ENCODE measurements at places on chromosomes 2 and 18.

DNA sequence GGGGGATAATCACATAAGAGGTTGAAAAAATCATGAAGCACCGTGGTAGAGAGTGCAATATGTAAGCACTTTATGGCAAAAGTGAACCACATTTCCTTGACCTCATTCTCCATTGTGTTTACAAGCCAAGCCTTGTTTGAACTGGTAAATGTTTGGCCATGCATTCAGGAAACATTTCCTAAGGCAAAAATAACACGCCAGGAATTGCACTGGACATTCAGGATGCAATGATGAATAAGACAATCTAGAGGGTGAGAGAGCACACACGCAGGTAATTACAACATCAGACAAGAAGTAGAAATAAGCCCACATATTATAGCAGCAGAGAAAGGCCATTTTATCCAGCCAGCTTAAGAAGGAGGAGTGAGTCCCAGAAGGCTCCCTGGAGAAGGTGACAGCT is 218.0 kb upstream of the OSR1 start:
- DNase-seq, result no peak

DNA sequence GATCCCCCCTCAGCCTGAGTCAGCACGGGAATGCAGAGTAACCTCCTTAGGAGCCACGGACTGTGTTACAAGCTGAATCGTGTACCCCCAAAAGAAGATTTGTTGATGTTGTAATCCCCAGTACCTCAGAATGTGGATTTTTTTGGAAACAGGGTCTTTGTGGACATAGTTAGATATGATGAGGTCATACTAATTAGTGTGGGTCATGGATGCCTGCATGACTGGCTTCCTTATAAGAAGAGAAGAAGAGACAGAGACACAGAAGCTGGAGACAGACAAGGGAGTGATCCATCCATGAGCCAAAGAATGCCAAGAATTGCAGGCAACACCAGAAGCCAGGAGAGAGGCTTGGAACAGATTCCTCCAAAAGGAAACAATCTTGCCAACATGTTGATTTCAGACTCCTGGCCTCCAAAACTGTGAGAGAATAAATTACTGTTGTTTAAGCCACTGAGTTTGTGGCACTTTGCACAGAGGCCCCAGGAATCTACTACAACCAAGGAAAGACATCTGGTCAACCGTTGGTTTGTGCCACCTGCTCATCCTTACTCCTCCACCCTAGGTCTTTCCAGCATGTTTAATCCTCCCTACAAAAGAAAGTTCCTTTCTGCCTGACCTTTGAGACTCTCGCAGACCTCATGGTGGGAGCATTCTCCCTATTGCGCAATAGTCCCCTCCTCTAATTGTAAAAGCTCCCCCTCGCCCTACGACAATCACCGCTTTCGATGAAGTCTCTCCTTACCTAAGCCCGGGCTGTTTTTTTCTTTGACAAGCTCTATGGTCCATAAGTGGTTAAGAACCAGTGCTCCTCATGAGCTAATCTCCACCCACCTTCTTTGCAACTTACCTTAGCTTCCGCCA is 91.6 kb downstream of the DNER start:
- DNase-seq, result no peak

DNA sequence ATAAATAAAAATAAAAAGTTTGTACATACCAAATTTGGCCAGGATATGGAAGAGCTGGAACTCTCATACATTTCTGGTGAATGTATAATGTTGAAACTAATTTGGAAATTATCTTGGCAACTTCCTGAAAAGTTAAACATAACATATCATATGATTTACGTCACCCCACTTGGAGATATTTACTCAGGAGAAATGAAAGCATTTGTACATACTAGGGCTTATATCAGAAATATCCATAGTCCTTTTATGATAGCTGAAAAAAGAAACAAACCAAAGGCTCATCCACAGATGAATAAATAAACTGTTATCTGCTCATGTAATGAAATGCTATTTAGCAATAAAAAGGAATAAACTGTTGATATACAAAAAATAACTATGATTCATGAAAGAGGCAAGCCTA is 318.2 kb upstream of the NRXN1 start:
- peak; percentile 21 for DNase-seq

DNA sequence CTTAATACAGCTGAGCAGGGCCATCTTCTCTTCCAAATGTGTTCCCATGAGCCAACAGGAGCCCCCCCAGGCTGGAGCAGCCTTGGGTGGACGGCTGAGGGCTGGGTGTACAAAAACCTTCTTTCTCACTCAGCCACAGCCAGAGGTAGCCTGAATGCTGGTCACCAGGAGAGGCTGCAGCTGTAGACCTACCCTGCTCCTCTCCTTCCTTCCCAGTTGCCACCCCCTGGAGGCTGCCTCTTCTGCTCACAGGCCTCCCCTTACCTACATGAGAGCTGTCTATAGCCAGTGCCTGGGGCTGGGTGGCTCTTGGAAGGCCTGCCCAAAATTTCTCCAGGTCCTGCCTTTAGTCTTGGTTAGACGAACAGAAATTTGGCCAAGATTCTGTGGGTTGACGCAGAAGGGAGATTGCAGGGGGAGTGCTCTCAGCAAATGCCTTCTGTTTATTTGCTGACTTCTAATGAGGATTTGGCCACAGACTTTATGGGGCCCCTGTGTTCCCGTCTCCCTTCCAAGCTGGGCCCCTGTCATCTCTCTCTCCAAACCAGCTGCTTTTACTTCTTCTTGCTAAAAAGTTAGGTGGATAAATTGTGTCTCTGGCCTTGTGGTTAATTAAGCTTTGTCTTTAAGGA is 18.3 kb downstream of the CELF4 start:
- no peak for DNase-seq

DNA sequence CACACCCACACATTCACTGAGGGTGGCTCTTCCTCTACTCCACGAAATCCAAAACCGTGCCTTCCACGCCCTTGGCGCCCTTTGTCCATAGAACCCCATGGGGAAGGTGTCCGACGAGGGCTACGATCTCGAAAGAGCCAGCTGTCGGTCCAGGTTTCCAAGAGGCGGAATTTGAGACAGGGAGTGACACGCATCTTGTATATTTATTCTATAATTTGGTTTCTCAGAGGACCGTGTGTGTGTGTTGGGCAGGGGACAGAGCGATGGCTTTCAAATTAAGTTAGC is 726 bp downstream of the C2orf69 start:
- DNase-seq, result no peak

GRCh38 chr2:147634826-147635225 is 210.0 kb upstream of the ACVR2A start:
- no peak for DNase-seq

DNA sequence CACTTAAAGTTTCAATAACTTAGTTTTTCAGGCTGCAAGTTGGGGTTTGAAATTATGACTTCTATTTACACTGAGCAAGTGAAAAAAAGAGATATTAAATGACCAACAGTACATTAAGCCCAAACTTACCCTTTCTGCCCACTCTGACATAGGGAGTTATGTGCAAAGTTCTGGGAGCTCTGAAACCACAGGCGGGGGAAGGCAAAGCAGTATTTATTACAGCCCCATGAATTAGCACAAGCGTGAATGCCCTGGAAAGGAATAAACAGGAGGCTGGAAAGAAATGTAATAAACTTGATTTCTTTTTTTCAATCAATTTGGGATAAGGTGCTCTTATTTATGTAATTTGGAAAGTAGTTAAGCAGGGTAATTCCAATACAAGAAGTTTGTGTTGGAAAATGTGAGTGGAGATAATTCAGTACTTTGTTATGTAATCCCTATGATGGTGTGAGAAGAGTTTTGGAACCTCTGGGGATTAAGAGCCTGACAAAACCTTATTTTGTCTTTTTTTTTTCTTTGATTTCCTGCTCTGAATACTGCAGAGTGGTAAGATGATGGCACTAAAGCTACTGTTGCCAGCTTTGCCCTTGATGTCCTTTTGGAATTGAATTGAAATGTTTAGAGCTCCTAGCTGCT is 351.5 kb downstream of the ARHGAP15 start:
- no peak for DNase-seq

DNA sequence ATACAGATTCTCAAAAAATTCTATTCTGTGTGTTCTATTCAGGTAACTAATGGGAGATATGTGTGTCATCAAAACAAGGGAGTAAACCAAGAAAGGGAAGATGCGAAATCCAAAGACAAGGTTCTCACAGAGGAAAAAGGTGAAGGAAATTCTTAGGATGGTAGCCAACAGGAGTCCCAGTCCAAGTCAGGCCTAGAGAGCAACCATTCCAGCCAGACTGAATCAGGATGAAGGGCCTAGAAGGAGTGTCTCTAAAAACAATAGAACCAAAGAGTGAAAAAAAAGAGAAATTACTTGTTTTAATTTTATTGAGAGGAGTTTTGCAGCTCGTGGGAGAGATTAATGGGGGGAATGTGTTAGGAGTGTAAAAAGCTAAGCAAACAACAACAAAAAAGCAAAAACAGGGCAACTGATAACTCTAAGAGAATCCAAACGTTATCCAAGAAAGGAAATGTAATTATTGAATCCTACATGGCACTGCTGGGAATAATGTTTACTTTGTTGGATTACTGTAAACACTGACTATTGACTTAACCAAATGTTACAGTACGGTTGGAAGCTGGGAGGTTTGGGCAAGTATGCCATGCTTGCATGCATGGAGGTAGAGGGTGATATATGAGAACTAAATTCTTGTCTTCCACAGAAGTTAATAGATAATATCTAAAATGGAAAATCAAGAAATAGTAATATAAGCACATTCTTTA is 12.3 kb downstream of the MAP3K20 start:
- DNase-seq, result no peak

- DNase-seq, result no peak
Measured at GRCh38 chr18:13294309-13294708, 75.7 kb downstream of the LDLRAD4 start.

GRCh38 chr2:57885742-57886141 is 160.9 kb upstream of the VRK2 start:
- DNase-seq, result no peak

- DNase-seq, result peak; percentile 4
Measured at GRCh38 chr2:193783681-193784080, 1588.9 kb upstream of the TMEFF2 start.

DNA sequence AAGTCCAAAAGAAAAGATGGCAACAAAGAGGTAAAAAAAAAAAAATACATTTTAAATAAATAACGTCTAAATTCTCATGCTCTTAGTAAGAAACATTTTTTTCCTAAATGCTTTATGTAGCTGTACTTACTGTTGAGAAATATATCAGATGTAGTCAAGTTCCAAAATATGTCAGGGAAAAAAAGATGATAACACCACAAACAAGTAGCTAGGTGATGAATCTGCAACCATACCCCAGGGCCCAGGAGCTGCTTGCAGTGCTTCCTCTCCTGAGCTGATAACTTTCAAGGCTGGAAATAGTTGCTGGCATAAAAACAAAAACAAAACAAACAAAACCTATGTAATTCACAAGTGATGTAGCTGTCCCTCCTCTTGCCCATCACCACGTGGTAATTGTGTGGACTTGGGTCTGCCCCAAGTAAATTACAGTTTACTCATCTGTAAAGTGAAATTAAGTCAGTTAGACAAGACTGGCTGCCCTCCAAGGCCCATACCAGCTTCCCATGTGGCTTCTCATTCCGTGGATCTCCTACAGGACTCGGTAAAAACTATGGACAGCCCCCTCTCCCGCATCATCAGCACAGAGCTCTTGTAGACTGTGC is 82.6 kb downstream of the SP100 start:
- DNase-seq, result no peak

- DNase-seq, result peak; percentile 45
Measured at GRCh38 chr2:211103989-211104388, 547.6 kb downstream of the CPS1 start.

DNA sequence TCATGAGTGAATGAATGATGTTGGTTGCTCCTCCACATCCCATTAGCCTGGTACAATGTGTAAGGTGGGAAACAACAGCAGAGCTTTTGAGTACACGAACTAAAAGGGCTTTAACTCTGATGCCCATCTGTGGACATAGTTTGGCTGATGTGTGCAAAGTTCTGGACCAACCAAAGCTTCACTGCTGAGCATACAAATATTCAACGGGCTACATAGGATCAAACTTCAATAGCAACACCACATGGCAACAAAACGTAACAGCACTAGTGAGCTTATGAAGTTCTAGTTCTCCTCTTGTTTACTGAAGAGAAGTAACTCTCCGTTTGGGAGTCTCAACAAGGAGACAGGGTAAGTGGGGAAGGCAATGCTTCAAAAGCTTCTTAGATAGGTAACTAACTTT is 20.4 kb downstream of the STAM2 start:
- peak; percentile 19 for DNase-seq

- DNase-seq, result peak; percentile 0
Measured at GRCh38 chr18:34223164-34223892, 1.4 kb downstream of the NOL4 start.

GRCh38 chr2:142937347-142937746 is 59.9 kb downstream of the KYNU start:
- DNase-seq, result no peak

DNA sequence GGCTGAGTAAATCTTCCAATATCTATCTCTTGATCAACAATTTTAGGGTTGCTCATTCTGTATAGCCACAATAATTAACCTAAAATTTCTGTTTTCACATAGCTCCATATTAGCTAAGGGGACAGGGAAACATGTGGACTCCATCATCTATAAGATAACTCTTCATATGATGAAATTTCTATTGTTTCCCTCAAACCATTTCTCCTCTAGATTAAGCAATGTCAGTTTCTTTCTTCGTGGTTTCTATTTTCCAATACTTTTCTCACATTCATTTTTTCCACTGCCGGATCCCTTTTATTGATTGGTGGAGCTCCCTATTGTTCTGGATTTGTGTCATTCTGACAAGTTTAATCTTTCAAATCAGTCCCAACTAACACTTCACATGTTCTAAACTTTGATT is 1221.3 kb upstream of the ZEB2 start:
- DNase-seq, result peak; percentile 59

GRCh38 chr2:21194858-21195271 is 71.1 kb downstream of the TDRD15 start:
- no peak for DNase-seq

GRCh38 chr2:159829376-159829775 is 31.4 kb upstream of the CD302 start:
- DNase-seq, result no peak

DNA sequence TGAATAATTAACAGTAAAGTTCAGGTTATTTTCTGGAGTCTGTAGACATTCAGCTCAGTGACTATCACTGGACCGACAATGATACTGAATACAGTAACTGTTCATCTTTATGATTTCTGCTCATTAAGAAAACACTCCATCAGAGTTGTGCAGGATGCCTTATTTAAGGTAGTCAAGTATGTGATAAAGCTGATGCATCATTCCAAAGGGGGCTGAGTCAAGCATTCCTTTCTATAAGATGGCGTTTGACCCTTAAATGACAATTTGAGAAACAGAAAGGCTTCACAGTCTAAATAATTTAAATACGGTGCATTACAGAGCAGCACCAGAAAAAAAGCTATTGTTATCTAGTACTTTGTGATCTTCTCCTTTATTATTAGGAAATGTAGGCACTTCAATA is 131.1 kb downstream of the CDH2 start:
- no peak for DNase-seq

- no peak for DNase-seq
Measured at GRCh38 chr18:23307567-23308295, 145.4 kb upstream of the RIOK3 start.

DNA sequence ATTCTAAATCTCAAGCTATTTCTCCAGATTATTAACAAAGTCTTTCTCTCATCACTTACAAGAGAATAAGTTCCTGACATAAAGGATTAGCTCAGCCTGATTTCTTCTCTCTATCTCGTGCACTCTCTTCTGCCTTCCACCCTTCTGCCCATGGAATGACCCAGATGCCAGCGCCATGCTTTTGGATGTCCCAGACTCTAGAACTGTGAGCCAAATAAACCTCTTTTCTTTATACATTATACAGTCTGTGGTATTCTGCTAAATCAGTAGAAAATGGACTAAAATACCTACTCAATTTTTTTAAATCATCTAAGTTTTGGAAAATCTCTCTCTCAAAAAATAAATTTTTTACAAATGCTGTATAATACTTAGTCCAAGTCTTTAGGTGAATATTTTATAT is 218.6 kb downstream of the EXOC6B start:
- no peak for DNase-seq
